Femur (tissue), 1 donor: ENCODE measurements at places on chromosomes 13 and 19.
A peak's percentile ranks its signal among the peaks of the same experiment; 100 is the strongest.

DNA sequence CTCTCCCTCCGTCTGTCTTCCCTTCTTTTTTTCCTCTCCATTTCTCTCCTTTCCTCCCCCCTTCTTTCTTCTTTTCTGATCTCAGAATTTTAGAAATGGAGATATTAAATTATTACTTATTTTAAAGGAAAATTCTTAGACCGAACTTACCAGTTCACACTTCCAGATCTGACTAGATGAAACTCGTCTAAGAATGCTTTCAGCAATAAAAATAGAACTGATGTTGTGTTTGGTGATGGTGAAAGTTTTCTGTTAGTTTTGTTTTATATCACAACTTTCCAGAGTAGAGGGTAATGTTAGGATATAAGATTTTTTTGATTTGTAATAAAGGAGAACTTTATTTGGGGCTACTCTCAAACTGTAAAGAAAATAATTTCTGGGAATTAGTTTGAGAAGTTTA lies 29.9 kb downstream of the UCHL3 start:
- DNase-seq, result no peak

- no peak for DNase-seq
Measured at GRCh38 chr19:15464394-15465385, at the start of gene RASAL3. Gene RASAL3 (minus strand): TSS chr19:15464544. CDS start chr19:15464358, 186 bp downstream.

DNA sequence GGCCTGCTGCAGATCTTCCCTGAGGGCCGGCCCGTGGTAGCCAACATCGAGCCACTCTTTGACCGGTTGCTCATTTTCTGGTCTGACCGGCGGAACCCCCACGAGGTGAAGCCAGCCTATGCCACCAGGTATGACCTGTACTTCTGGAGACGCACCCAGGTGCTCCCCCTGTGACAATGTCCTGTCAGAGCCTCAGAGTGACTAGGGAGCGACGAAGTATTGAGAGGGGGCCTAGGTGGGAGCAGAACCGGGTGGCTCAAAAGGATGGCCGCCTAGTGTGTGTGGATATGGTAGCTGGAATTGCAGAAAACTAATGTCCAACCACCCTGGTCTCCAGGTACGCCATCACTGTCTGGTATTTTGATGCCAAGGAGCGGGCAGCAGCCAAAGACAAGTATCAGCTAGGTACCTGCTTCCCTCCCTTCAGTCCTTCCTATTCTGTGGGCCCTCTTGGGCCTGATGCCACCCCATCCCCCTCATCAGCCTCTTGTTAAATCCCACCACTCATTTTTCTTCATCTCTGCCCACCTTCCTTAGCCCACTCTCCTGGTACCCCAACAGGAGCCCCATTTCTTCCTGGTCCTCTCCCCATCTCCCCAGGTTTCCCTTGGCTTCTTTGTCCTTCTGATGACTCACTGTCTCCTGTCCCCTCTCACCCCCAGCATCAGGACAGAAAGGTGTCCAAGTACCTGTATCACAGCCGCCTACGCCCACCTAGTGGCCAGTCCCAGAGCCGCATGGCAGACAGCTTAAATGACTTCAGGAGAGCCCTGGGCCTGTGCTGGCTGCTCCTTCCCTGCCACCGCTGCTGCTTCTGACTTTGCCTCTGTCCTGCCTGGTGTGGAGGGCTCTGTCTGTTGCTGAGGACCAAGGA lies 8.4 kb downstream of the EGLN2 start:
- no peak for DNase-seq

- DNase-seq, result peak; percentile 39
Measured at GRCh38 chr19:12720851-12721655, 2.7 kb downstream of the TNPO2 start.

DNA sequence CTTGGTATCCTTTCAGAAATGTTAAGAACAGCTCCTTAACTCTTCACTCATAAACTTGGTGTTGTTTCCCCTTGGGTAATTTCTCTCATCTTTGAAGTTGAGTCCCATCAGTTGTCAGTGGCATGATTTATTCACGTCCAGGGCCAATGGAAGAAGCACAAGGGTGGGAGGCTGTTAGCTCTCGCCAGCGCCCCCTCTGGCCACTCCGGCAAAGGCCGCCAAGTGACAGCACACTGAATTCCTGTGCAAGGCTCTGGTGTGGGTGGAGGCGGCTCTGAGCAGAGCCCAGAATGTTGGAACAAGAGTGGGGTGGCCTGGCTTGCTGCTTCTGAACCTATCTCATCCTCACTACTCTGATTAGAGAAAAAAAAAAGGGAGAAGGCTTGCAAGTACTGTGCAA lies 13.1 kb upstream of the MEDAG start:
- DNase-seq, result peak; percentile 50

- DNase-seq, result peak; percentile 51
Measured at GRCh38 chr19:1854542-1855039, 6.3 kb upstream of the REXO1 start.

DNA sequence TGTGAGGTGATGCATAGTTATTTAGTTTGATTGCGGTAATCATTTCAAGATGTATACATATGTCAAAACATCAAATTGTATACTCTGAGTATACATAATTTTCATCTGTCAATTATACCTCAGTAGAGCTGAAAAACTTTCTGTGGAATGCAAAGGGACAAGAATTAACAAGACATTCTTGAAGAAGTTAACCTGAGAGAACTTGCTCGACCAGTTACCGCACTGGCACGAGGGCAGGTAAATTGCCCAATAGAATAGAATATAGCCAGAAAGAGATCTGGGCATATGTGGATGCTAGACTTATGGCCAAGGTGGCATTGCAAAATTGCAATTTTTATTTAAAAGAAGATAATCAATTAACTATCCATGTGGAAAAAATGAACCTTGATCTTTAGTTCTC lies 42.3 kb upstream of the GJB6 start:
- DNase-seq, result no peak

DNA sequence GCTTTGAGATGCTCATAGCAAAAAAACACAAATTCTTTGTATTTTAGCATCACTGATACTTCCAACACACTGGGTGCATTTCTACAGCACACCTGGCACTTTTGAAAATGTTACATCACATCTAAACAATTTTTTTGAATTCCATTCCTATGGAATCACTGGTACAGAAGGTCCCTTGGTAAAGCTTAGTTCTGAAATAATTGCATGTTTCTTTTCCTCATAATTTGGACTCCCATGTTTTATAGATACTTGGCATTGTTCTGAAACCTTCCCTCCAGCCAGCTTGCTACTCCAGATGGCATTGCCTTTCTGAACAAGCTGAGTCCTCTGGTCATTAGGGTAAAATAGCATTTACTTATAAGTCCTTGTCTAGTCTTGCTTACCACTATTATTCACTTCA lies 481.3 kb upstream of the GPC6 start:
- DNase-seq, result no peak

DNA sequence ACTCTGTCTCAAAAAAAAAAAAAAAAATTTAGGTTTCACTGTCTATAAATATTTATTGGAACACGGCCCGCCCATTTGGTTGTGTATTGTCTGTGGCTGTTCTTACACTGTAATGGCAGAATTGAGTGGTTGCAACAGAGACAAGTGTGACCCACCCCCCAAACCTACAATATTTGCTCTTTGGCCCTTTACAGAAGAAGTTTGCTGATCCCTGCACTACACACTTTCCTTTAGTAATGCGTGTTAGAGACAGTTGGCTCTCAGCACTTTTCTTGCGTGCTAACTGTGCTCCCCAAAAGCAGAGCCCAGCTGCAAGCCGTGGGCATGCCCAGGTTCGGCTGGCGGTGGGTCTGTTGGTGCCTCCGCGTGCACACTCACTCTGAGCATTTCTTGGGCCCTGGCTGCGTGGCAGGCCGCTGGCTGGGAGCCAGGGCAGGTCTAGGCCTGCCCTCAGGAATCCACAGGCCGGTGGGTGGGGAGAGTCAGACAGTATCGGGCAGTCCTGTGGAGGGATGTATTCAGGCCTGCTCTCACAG lies 72.6 kb downstream of the SIPA1L3 start:
- no peak for DNase-seq

- DNase-seq, result no peak
Measured at GRCh38 chr19:17170538-17171297, 44.4 kb upstream of the USE1 start.

DNA sequence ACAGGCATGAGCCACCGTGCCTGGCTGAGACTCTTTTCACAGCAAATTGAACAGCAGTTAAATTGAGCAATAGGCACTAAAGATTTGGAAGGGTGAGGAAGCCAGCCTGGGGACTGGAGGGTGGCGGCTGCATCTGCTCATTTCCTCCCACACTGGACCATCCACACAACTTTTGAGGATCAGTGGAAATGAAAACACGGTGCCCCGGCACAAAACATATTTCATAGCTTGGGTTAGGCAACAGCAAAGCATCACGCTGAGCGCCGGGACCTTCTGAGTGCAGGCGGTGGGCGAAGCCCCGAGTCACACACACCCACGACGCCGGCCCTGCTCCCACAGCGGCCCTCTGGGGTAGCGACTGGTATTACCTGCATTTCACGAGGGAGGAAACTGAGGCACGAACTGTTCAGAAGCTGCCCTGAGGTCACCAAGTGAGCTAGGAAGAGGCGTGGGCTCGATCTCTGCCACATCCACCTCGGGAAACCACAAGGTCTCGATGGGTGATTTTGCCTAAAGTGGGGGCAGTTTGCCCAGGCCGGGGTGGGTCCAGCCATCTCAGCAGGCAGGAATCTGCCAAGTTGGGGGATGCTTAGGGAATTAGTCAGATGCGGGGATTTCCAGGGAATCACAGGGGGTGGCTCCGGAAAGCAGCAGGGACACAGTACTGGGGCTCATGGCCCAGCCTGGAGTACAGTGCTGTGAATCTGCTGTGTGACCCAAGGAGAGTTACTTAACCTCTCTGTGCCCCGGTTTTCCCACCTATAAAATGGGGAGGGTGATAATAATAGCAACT lies 3.5 kb upstream of the SBNO2 start:
- no peak for DNase-seq

DNA sequence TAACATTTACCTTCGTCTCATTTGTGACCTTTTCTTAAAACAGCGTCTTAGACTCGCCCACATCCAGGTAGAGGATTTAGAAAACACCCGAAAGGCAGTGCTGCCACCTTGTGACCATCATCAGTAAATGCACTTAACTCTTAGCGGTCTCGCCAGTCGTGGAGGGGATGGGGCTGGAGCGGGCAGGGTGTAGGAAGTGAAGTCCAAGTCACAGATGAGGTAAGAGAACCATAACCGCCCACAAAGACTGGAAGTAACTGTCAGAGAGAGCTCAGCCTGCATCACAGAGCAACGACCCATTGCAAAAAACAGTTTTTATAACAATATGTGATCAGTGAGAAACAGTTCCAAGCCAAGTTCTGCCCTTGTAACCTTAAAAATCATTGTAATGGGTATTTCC lies 10.7 kb upstream of the CEACAM3 start:
- DNase-seq, result peak; percentile 68

DNA sequence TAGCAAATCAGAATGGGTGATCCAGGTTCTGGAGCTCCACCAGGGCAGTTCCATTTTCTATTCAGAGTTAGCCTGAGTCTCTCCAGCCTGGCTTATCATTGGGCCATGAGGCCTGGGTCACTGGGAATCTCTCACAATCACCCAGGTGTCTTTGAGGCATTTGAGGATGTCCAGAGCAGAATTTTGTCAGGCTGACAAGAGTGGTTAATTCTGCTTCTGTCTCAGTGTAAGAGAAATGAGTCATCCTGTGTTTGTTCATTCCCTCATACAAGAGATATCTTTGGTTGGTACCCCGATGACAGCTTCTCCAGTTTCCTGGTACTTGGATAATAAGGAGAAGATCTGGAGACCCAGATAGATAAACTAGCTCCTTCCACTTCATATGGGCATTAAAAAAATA lies 10.4 kb downstream of the ZNF93 start:
- no peak for DNase-seq

GRCh38 chr13:112959701-112960542 lies 9.1 kb upstream of the MCF2L start:
- peak; percentile 9 for DNase-seq

DNA sequence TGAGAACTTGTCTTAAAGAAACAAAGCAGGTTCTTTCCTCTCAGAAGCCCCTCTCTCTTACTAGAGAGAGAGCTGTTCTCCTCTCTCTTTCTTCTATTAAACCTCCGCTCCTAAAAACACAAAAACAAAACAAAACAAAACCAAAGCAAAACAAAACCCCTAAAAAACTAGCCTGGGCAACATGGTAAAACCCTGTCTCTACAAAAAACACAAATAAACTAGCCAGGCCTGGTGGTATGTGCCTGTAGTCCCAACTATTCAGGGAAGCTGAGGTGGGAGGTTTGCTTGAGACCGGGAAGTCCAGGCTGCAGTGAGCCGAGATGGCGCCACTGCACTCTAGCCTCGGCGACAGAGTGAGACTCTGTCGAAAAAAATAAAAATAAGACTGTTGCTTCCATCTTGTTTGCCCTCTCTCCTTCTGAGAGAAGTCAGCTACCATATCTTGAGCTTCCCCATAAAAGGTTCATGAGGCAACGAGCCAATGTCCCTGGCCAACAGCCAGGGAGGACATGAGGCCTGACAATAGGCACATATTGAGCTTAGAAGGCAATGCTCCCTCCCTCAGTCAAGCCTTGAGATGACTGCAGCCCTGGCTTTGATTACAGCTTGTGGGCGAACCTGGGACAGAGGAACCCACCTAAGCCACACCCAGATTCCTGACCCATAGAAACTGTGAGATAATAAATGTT lies 17.5 kb upstream of the FLT3 start:
- peak; percentile 27 for DNase-seq

- DNase-seq, result no peak
Measured at GRCh38 chr13:51323824-51324511, 15.5 kb upstream of the SERPINE3 start.

- no peak for DNase-seq
Measured at GRCh38 chr13:94656766-94657165, 55.1 kb downstream of the GPR180 start.

GRCh38 chr13:40087091-40088002 lies 431.9 kb downstream of the COG6 start:
- DNase-seq, result no peak

- no peak for DNase-seq
Measured at GRCh38 chr13:93882086-93882651, 597.3 kb downstream of the DCT start.

- DNase-seq, result no peak
Measured at GRCh38 chr13:30841154-30841553, 64.9 kb upstream of the MEDAG start.

DNA sequence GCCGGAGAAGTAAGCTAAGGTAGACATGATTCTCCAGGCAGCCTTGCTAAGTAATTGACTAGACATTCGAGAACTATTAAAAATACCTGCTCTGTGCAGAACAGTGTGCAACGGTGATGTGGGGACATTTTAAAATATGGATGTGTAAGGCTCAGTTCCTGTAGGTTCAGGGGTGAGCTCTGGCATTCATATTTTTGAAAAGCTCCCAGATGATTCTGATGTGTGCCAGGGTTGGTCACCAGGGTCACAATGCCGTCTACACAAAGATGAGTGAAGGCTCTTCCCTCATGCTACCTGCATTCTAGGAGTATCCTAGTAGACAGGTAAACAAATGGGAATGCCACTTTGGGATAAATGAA lies 702 bp upstream of the EPSTI1 start:
- DNase-seq, result no peak

DNA sequence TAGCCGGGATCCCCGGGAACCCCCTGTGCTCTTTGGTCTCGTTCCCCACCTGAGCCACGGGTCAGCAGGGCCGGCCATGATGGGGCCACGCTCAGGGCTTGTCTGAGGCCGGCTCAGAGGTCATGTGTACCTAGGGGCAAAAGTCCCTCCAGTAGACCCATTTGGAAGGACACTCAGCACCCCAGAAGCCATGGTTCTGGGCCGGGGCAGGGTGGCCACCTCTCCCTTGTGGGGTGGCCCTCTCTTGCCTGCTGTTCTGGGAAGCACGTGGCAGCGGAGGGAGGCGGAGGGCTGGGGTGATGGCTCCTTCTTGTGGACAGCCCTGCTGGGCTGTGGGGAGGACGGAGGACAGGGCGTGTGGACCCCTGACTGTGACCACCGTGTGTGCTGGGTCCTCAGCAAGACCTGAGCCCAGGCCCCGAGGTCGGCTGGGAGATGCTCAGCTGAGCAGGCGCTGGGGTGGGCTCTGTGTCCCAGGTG lies 6.4 kb upstream of the PEAK3 start:
- DNase-seq, result no peak
